ENCODE measurements at places on chromosomes 5 and 9. TPM values are rescaled to one million over a fixed set of nuclear protein-coding genes. Genes with fewer than 3 reads are reported as not detected.
A peak's percentile ranks its signal among the peaks of the same experiment; 100 is the strongest.

DNA sequence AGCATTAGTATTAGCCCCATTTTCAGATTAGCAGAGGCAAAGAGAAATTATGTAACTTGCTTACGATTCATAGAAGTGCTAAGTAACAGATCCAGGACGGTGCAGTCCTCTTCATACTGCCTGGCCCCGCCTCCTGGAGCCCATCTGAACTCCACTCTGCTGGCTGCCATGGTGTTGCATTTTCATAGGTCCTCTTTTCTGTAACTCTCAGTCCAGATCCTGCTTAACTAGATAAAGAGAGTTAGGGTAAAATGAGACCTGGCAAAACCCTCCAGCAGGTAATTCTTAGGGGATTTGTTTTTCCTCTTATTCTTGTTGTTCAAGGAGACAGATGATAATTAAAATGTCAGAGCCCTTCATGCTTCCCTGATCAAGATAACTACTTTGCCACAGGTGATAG, 135.1 kb upstream of the EFNA5 start:
- no peak for DNase-seq

GRCh38 chr5:143932584-143932983, 120.6 kb downstream of the HMHB1 start:
- DNase-seq = no peak

GRCh38 chr9:82987370-82988189, 75.4 kb downstream of the RASEF start:
- no peak for DNase-seq

DNA sequence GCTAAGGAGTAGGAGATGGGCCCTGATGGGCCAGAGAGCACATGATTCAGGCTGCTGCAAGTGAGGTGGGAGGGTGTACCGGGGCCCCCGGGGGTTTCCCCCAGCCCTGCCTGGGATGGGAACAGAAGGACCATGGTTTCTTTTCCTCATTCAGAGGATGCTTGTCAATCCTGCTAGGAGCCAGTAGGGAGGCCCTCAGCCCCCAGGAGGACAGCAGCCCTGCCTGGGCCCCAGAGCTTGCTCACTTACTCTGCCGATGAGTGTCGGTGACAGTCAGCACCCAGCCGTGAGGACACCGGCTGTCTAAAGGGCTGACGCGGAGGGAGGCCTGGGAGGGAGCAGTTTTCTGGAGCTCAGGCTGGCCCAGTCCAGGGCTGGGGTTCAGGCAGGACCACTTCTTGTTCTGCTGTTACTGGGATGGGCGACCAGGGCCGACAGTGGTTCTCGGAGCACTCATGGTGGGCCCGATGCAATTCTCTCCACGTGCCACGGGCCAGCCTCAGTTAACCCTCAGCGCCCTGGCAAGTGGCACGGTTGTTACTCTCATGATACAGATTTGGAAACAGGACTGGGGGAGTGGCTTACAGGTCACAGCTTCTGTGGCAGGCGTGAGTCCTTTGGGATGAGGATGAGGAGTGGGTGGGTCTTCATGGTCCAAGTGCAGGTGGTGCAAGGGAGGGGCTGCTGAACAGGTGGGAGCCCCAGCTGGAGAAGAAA, 1.8 kb downstream of the ARRDC1 start:
- no peak for DNase-seq

FAM78A gene
- total RNA-seq = 42.9 TPM

CEP120 gene
- 89.7 TPM for total RNA-seq

DNA sequence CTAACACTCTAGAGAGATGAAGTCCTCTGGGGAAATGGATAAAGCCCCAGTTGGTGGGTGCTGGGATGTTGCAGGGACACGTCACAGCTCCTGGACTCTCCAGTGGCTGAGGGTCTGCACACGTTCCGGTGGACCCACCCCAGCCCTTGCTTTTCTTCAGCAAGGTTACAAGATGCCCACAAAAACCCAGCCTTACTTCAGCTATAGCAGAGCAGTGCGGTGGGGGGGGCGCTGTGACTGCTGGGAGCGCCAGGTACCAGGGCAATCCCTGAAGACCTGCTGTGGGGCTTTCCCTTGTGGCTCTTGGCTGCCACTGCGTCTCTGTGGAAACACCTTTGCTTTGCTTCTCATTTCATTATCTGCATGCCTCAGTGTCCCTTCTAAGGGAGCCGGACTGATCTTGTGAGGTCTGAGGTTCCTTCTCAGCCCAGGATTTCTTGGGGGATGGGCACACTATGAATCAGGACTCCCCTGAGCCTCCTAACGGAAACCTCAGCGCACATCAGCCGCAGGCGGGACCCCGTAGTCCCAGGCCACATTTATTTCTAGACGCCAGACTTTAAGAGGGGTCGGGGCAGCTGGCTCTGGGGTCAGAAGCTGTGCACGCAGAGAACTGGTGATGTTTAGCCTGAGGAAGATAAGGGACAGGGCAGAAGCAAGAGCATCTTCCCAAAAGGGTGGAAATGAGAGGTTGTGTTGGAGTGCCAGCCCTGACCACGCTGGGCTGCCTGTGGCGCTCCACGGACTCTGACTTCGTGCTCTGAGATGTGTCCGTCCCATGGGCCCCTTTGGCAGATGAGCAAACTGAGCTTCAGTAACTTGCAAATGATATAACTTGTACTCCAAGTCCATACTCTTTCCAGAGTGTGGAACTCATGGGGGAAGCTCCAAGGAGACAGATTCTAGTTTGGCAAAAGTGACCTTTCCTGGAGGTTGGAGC, 106.8 kb downstream of the WNK2 start:
- no peak for DNase-seq

- peak; percentile 72 for DNase-seq
Observed at GRCh38 chr5:74865804-74866595, at the start of gene FAM169A. FAM169A (minus strand) TSS chr5:74866387; CDS start chr5:74841676, 24,711 bp downstream.

GRCh38 chr9:128253140-128253990, 22.4 kb downstream of the GOLGA2 start:
- DNase-seq = peak; percentile 62

GRCh38 chr5:73996151-73996755, 370.3 kb downstream of the ARHGEF28 start:
- DNase-seq = no peak

DOCK8 gene
- total RNA-seq = 288 TPM

- no peak for DNase-seq
Observed at GRCh38 chr5:95957561-95958203, 4.0 kb downstream of the ELL2 start.

GRCh38 chr5:102691434-102691833, 63.7 kb upstream of the PAM start:
- no peak for DNase-seq

GRCh38 chr5:932151-932627, 39.5 kb downstream of the TRIP13 start:
- no peak for DNase-seq

ACTBL2 gene
- not detected for total RNA-seq

SLC34A1 gene
- not detected for total RNA-seq

- DNase-seq = no peak
Observed at GRCh38 chr5:42813533-42813932, 1.8 kb upstream of the SELENOP start.

KCNN2 gene
- total RNA-seq = not detected

- no peak for DNase-seq
Observed at GRCh38 chr9:8206720-8207119, 407.1 kb upstream of the DMAC1 start.

DNA sequence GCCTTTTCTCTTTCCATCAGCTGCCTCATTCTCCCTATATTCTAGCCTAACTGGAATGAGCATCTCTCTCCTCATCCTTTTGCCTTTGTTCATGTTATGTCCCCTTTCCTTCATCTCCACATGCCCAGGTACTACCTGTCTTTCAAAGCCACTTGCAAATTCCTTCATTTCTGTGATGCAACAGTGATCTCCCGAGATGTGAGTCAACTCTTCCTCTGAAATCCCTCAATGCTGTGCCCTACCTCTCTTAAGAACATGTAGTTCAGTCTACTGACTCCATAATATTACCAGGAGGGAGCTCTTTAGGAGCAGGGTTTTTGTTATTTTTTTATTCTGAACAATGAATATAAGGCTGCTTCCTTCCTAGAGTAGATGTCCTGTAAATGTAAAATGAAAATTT, 91.6 kb downstream of the ZNF462 start:
- DNase-seq = no peak

DNA sequence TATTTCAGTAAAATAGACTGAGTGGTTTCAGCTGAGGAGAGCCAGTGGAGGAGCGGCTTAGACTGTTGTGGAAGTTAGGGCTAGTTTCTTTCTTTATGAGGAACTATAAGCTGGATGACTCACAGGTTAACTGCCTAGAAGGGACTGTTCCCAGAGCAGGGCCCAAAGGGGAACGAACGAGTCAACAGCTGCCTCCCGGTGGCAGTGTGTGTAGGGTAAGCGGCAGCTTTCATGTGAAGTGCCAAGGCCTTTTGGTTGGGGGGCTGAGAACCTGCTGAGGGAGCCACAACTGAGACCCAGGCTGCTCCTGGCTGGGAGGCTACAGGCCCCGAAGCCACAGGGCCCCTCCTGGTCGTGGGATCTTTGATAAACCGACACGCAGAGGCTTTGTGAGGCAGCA, 7.0 kb downstream of the SQSTM1 start:
- no peak for DNase-seq

TAF11L5 gene
- not detected for total RNA-seq

FER gene
- total RNA-seq = 42.7 TPM

PRRX2 gene
- not detected for total RNA-seq

GRCh38 chr5:149796836-149797235, 66.7 kb downstream of the PPARGC1B start:
- DNase-seq = no peak

DNA sequence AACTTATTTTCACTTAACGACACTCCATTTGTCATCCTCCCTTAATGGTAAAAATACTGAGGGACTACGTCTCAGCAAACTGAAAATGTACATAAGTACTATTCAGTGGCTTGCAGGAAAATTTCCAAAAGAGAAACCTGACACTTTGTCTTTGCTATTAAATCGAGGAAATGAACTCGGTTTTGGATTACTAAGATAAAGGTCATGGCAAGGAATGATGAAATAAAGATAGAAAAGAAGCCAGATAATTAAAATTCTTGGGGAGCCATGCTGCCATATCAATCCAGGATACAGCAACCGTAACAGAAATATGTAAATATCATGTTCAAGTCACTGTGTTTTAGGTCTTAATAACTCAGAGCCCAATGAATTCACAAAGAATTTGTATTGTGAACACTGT, 647.8 kb downstream of the CDH9 start:
- no peak for DNase-seq

DNA sequence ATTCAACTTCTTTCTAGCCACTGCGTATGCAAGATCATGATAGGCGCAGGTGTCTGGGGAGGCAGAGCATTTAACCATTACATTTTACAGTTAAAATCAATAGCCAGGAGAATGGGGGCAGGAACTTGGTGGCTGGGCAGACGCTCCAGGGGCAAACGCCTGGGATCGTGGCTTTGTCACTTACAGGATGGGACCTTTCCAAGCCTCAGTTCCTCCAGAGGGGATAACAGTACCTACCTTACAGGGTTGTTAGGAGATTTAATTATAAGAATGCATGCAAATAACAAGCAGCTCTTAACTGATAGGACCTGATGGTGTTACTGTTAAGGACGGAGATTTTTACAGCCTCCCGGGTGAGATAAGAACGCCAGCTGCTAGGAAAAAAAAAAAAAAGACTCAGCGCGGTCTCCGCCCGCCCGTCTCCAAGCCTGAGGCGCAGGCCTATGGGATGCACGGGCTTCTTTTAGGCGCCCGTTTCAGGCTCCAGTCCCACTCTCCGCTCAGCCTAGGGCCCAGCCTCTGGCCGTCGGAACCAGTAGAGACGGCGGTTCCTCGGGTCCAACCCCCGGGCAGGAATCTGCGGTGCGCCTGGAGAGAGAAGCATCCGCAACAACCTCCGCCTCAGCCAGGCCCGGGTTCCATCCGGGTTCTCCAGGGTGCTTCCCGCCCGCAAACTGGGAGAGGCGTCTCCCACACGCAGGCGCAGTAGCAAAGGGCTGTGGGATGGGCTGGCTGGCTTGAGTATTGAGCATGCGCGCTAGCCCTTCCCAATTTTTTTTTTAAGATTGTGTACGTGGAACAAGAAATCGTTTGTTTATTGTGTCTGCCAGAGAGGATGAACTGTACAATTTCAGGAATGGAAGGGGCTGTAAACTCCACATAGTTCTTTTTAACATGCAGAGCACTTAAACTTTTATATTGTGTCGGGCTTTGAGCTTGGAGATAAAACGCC, at the start of gene FAM200C:
Gene FAM200C (minus strand): TSS at position 653 of the 952 bp plus-strand sequence. CDS start 4,564 bp downstream, outside the sequence.
- DNase-seq = peak; percentile 73

DNM1 gene
- 1.3 TPM for total RNA-seq

GRCh38 chr9:14127656-14128055, 186.3 kb downstream of the NFIB start:
- DNase-seq = no peak

PCDHB9 gene
- 0.12 TPM for total RNA-seq

DNA sequence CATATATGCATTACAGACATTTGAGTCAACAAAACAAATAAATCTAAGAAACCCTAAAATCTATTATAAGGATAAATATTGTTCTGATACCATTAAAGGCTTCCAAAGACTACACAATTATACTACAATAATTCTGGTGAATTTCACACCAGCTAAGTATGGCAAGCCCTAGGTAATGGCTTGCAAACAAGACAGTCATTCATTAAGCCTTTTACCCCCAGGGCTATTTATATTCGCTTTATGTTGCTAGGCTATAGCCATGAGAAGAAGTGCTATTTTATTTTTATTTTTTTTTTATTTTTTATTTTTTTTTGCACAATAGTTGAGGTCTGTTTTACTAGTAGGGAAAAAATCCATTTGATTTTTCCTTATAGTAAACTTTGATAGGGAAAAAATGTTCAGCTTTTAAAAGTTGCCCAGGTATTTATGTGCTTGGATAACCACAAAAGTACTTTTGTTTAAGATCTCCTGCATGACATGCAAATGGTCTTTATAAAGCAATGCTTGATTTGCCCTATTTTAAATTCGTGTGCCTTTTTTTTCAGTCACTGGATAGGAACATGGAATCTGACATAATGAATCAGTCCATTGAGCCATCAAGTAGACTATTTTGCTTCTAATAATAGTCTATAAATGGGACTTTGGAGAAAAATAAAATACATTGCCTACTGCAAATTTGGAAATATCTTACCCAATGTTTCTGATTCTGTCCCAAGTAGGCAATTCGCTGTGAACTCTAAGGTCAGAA, 946.3 kb upstream of the COX7C start:
- no peak for DNase-seq

GRCh38 chr5:39518516-39518915, 93.7 kb upstream of the DAB2 start:
- DNase-seq = no peak

RAD50 gene
- 32.7 TPM for total RNA-seq

GRCh38 chr5:137305971-137306602, 193.0 kb downstream of the SPOCK1 start:
- no peak for DNase-seq

DNA sequence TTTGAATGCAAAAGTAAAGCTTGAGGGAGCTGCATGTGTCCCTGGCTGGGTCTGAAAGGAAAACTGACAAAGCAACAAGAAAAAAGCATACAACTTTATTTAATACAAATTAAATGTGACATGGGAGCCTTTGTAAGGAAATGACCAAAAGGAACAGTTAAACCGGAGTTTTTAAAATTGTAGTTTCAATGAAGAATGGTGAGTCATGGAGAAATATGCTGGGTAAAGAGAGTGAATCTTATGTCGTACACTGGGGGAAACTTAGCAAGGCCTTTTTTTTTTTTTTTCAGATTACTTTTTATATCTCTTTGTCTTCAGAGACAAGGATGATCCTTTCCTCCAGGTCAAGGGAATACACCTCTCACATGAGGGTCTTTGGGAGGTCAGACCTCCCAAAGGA, 50.1 kb upstream of the FBXL17 start:
- no peak for DNase-seq

F2RL1 gene
- 0.64 TPM for total RNA-seq

GRCh38 chr5:168578538-168579487, at the start of gene PANK3:
PANK3 (minus strand) TSS chr5:168579368; CDS start chr5:168579283, 85 bp downstream.
- DNase-seq = no peak

CCL28 gene
- total RNA-seq = 16.8 TPM

Measured in B cell (primary cell).